MCF 10A (cell line): ENCODE measurements at places on chromosomes 7 and 10. TPM values are rescaled to one million over a fixed set of nuclear protein-coding genes. Genes with fewer than 3 reads are reported as not detected.

GRCh38 chr7:142345811-142346210 is 88.0 kb upstream of the PRSS58 start:
- peaks cover 25% of the 10 kb centered on the region for H3K27me3 ChIP-seq
- no peaks in the 10 kb centered on the region for H3K4me1 ChIP-seq
- no peaks in the 10 kb centered on the region for H3K36me3 ChIP-seq
- H3K27ac ChIP-seq, result no peak overlapping the region
- DNase-seq, result no peak
- H3K4me3 ChIP-seq, result no peak overlapping the region

- H3K27ac ChIP-seq, result no peak overlapping the region
- H3K4me3 ChIP-seq, result no peak overlapping the region
- no peaks in the 10 kb centered on the region for H3K27me3 ChIP-seq
- H3K36me3 ChIP-seq, result no peaks in the 10 kb centered on the region
- no peak for DNase-seq
Observed at GRCh38 chr7:6495597-6496262, 48.0 kb upstream of the DAGLB start.

GRCh38 chr10:77771851-77772250 is 134.2 kb upstream of the KCNMA1 start:
- H3K36me3 ChIP-seq, result peaks cover 79% of the 10 kb centered on the region
- H3K27me3 ChIP-seq, result no peaks in the 10 kb centered on the region
- H3K27ac ChIP-seq, result no peak overlapping the region
- H3K4me1 ChIP-seq, result peaks cover 9% of the 10 kb centered on the region

- H3K36me3 ChIP-seq, result no peaks in the 10 kb centered on the region
- peaks cover 14% of the 10 kb centered on the region for H3K27me3 ChIP-seq
- DNase-seq, result peak; percentile 14
- H3K27ac ChIP-seq, result no peak overlapping the region
Observed at GRCh38 chr7:134246347-134246746, 70.4 kb downstream of the SLC35B4 start.

DNA sequence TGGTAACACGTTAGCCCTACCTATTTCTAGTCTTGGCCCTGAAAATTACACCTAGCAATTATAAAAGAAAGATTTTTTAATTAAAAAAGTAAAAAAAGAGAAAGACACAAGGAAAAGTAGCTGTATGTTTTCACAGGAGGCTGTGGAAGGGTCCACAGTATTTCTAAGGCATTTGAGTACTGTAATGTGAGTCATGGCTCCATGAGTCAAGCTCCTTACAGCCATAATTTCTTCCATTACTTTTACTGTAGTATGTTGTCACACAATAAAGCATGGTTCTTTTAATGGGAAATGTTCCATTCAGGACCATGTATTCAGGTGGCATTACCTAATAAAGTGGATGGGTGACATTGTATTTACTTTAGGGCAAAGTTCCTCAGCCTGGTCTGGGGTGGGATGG is 113.4 kb downstream of the GPR37 start:
- peak; percentile 13 for DNase-seq
- H3K36me3 ChIP-seq, result no peaks in the 10 kb centered on the region
- H3K4me1 ChIP-seq, result peaks cover 12% of the 10 kb centered on the region
- H3K27ac ChIP-seq, result no peak overlapping the region
- no peaks in the 10 kb centered on the region for H3K27me3 ChIP-seq

DNA sequence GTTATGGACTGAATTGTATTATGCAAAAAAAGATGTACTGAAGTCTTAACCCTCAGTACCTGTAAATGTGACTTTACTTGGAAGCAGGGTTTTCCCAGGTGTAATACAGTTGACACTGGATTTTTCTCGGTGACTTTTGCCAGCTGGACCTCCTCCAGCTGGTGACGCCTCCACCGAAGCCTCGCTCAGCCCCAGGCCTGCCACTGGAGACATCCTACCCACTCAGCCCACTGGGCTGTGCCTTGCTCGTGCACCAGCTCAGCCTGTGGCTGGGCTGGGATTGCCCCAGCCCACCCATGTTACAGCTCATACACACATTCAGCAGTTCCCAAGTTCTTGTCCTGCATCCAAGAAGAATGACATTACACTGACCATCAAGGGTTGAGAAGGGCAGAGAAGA is 42.4 kb upstream of the GPR22 start:
- no peak overlapping the region for H3K4me3 ChIP-seq
- H3K4me1 ChIP-seq, result no peaks in the 10 kb centered on the region
- H3K27me3 ChIP-seq, result no peaks in the 10 kb centered on the region
- DNase-seq, result no peak
- no peak overlapping the region for H3K27ac ChIP-seq
- H3K36me3 ChIP-seq, result no peaks in the 10 kb centered on the region

DNA sequence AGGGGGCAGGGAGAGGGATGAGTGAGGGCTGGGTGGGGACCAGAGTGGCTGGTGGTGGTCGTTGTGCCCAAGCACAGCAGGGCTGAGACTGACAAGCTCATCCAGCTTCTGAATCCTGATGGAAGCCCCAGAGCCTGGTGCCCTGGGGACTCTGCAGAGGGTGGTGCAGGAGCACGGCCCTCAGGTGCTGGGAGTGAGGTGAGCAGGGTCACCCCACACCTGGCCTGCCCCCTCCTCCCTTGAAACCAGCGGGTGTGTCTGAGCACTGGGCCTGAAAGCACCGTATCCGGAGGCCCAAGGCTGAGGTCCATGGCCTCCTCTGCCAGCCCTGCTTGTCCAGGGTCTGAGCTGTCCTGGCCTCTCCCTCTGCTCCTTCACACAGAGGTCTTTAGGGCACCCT is 218.2 kb downstream of the ZNF248 start:
- peaks cover 6% of the 10 kb centered on the region for H3K36me3 ChIP-seq
- DNase-seq, result no peak
- H3K27me3 ChIP-seq, result no peaks in the 10 kb centered on the region
- H3K27ac ChIP-seq, result no peak overlapping the region
- H3K4me3 ChIP-seq, result no peak overlapping the region

DNA sequence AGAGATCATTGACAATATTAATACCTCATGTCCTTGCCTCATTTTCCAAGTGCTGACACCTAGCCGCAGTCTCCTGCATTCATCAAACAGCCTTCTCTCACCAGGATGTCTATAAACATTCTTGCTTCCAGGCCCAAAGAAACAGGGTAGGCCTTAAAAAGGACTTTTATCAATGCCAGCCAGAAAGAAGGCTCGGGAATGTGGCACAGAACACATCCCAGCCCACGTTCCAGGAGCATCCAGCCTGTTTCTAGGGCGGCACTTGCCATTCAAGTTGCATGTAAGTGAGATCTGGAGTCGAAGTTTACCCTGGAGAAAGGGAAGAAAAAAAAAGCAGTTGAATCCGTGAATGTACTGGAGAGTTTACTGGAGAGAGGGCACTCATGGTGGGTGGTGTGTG is 1083.1 kb downstream of the KCNMA1 start:
- H3K36me3 ChIP-seq, result no peaks in the 10 kb centered on the region
- H3K4me3 ChIP-seq, result no peak overlapping the region
- no peak overlapping the region for H3K27ac ChIP-seq
- H3K27me3 ChIP-seq, result no peaks in the 10 kb centered on the region
- H3K4me1 ChIP-seq, result peaks cover 13% of the 10 kb centered on the region

GRCh38 chr10:68080853-68081431 is 5.9 kb upstream of the HERC4 start:
- no peaks in the 10 kb centered on the region for H3K27me3 ChIP-seq
- no peak overlapping the region for H3K27ac ChIP-seq
- no peaks in the 10 kb centered on the region for H3K36me3 ChIP-seq
- no peak overlapping the region for H3K4me3 ChIP-seq
- H3K4me1 ChIP-seq, result peaks cover 2% of the 10 kb centered on the region

GRCh38 chr10:69088471-69088769 is 517 bp downstream of the SRGN start:
- peaks cover 7% of the 10 kb centered on the region for H3K36me3 ChIP-seq
- H3K27ac ChIP-seq, result no peak overlapping the region
- H3K27me3 ChIP-seq, result no peaks in the 10 kb centered on the region
- no peak for DNase-seq
- peaks cover 17% of the 10 kb centered on the region for H3K4me1 ChIP-seq

- H3K27ac ChIP-seq, result peak overlapping the region; percentile 95
- H3K27me3 ChIP-seq, result no peaks in the 10 kb centered on the region
Observed at GRCh38 chr10:128064108-128064969, 61.9 kb downstream of the MKI67 start.

DNA sequence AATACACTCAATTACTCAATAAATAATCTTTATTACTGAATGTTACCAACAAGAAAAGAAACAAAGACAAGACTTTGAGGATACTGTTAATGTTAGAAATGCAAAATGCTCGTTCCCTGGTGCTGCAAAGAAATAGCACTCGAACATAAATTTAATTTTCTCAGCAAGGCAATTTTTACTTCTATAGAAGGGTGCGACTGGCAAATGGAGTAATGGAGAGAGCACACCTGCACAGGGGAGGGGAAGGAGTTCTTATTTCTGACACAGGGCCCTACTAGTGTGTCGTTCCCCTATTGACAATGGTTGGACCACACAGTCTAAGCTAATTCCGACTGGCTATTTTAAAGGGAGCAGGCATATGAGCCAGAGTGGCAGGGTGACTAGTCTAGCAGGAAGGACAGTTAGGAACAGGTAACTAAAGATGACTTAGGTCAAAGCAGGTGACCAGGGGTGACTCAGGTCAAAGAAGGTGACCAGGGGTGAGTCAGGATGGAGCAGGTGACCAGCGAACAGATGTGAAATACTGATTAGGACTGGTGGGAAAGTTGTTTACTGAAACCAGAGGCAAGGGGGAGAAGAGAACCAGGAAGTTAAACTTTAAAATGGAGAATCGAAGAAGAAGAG is 119.1 kb downstream of the RNF32 start:
- no peak for DNase-seq
- H3K4me1 ChIP-seq, result no peaks in the 10 kb centered on the region
- peaks cover 37% of the 10 kb centered on the region for H3K36me3 ChIP-seq

- H3K36me3 ChIP-seq, result no peaks in the 10 kb centered on the region
- no peaks in the 10 kb centered on the region for H3K27me3 ChIP-seq
- peaks cover 5% of the 10 kb centered on the region for H3K4me1 ChIP-seq
- no peak for DNase-seq
Observed at GRCh38 chr7:22425361-22425760, 68.4 kb upstream of the RAPGEF5 start.

GRCh38 chr7:144842377-144842851 is 6.6 kb upstream of the TPK1 start:
- H3K27me3 ChIP-seq, result no peaks in the 10 kb centered on the region
- H3K4me1 ChIP-seq, result peaks cover 10% of the 10 kb centered on the region
- DNase-seq, result peak; percentile 78
- peak overlapping the region; percentile 98 for H3K27ac ChIP-seq
- H3K36me3 ChIP-seq, result no peaks in the 10 kb centered on the region
- H3K4me3 ChIP-seq, result peak overlapping the region; percentile 55

DNA sequence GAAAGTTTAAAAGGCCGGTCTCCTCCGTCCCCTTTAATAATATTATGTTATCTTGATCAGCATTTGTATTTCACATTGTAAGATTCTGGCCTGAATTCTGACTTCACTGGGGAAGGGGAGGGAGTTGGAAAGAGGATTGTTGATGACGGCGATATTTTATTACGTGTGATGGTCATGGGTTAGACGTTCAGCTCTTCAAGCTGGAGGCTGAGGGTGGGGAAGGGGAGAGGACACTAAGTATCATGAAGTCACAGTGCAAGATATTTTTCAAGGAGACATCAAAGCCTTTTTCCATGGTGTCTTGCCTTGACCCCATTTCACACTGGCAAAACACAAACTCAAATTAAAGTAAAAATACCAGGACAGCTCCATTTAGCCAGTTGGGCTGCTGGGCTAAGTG is 126.7 kb downstream of the WDR11 start:
- H3K36me3 ChIP-seq, result no peaks in the 10 kb centered on the region
- H3K27me3 ChIP-seq, result peaks cover 43% of the 10 kb centered on the region
- H3K4me1 ChIP-seq, result no peaks in the 10 kb centered on the region
- no peak overlapping the region for H3K4me3 ChIP-seq

GRCh38 chr7:21253740-21254687 is 173.9 kb upstream of the SP4 start:
- H3K27ac ChIP-seq, result no peak overlapping the region
- H3K4me3 ChIP-seq, result no peak overlapping the region
- H3K27me3 ChIP-seq, result peaks cover 10% of the 10 kb centered on the region
- DNase-seq, result peak; percentile 69
- H3K36me3 ChIP-seq, result no peaks in the 10 kb centered on the region

DNA sequence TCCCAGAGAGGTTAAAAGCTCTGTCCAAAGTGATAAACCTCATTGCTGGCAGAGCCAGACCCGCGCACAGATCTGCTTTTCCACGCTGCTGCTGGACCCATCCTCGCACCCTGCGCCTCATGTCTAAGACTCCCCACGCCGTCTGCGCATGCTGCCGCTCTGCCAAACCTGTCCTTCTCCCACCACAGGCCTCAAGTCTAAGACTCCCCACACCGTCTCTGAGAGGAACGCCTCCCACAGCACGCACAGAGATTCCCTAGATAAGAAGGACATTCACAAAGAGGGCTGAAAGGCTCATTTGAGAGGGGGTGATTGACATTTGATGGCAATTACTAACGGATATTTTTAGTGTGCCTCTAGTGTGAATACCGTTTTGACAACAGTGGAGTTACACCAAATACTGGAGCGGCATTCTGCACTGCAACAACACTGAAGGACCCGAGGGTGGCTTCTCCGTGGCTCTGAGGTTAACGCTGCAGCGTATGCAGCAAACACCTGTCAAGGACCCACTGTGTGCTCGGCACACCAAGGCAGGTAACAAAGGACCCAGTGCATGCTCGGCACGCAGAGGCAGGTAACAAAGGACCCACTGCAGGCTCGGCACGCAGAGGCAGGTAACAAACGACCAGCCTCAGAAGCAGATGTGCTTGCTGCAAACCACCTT is 231.4 kb downstream of the DNAJB6 start:
- H3K36me3 ChIP-seq, result peaks cover 6% of the 10 kb centered on the region
- H3K27ac ChIP-seq, result no peak overlapping the region
- H3K27me3 ChIP-seq, result no peaks in the 10 kb centered on the region

- no peak overlapping the region for H3K4me3 ChIP-seq
- DNase-seq, result no peak
- no peaks in the 10 kb centered on the region for H3K27me3 ChIP-seq
- peak overlapping the region; percentile 21 for H3K27ac ChIP-seq
Observed at GRCh38 chr10:115771755-115772154, 501.3 kb downstream of the GFRA1 start.

Gene CYP17A1
- not detected in 2 replicates for total RNA-seq

Gene CTAGE6
- not detected in 2 replicates for total RNA-seq

Gene PNLIPRP2
- not detected in 2 replicates for total RNA-seq

Gene CYP2C8
- not detected in 2 replicates for total RNA-seq

Gene NUP205
- total RNA-seq, result 50.6 and 51.0 TPM in 2 replicates

Gene VPS37D
- 0.44 and 1.3 TPM in 2 replicates for total RNA-seq

Gene SLC16A9
- total RNA-seq, result 0.54 and 0.84 TPM in 2 replicates

Gene HPSE2
- not detected in 2 replicates for total RNA-seq

Gene ZPBP
- not detected in 2 replicates for total RNA-seq

Gene INSYN2A
- 0.07 TPM in 1 of 2 replicates, not detected in the other for total RNA-seq

Gene DGKB
- not detected in 2 replicates for total RNA-seq
